Kidney epithelial cell (primary cell): ENCODE measurements at places on chromosomes 5 and 9. TPM values are rescaled to one million over a fixed set of nuclear protein-coding genes. Genes with fewer than 3 reads are reported as not detected.

GRCh38 chr5:119049824-119050449 is 20.9 kb upstream of the DMXL1 start:
- no peak for DNase-seq

DNA sequence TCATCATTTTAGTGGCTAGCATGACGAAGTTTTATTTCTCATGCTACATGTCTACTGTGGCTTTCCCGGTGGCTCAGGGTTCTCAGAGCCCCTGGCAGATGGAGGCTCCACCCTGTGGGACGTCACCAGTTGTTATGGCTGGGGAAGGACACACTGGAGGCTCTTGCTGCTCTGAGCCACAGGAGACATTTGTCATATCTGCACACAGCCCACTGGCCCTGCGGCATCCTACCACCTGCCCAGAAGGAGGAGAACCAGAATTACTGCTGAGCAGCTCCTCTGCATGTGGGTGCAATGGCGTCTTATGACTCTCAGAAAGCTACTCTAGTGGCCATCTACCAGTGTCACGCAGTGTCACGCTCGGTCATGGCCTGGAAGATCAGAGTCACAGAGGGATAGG is 6.6 kb downstream of the OR13J1 start:
- DNase-seq, result no peak

The AMBP gene
- total RNA-seq, result not detected in 2 replicates

GRCh38 chr9:137793196-137793841 is 84.3 kb upstream of the CACNA1B start:
- DNase-seq, result no peak

DNA sequence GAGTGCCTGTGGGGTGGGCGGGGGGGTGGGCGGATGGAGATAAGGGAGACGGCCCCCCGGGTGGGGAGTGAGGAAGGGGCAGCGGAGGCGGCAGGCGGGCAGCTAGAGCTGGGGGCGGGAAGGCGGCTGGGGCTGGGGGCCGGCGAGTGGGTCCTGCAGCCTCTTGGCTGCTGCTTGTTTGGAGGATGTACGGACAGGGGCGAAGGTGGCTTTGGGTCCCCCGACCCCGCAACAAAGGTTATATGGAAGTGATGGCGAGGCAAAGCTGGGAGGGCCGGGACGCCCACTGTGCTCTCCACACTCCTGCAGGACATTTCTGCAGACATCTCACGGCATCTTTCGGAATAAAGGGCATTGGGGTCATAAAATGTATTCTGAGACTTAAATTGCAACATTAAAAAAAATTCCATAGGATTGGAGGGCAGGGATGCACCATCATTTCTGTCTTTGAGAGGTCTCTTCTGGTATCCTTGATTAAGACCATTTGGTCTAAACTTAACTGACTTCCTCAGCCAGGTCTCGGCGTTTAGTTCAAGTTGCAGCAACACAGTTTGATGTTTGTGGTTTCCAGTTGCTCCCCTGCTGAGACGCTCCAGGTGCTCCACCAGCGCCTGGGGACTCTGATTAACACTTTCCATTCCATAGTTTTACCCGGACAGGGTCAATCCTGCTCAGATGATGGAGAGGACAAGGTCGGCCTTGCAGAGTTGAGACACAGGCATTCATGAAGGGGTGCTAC is 101.6 kb upstream of the SSBP2 start:
- DNase-seq, result no peak

DNA sequence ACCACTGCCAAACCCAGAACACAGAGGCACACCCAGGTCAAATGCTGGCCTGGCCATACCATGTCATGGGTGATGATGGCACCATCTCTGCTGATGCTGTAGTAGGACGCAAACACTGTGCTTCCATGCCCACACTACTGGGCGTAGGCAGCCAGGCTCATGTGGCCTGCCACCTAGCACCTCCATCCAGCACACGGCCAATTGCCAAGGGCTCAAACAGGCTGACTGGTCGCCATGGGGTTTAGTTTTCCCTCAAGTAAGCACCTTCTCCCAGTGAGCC is 39.4 kb downstream of the BICD2 start:
- DNase-seq, result no peak

GRCh38 chr9:34993502-34994259 is 4.1 kb downstream of the DNAJB5 start:
- no peak for DNase-seq

- no peak for DNase-seq
Measured at GRCh38 chr5:179828756-179829421, 8.2 kb downstream of the SQSTM1 start.
